Stimulated activated CD8-positive, alpha-beta memory T cell treated with anti-CD3 and anti-CD28 coated beads, Interleukin-12 subunit alpha, Interleukin-12 subunit beta, amount 100 ng/mL, for 4 hours (primary cell): ENCODE measurements at places on chromosomes 2 and 18.

- DNase-seq, result no peak
Observed at GRCh38 chr18:3164381-3164780, 55.4 kb downstream of the MYOM1 start.

- DNase-seq, result no peak
Observed at GRCh38 chr2:31237348-31238017, 3.5 kb downstream of the EHD3 start.

- DNase-seq, result no peak
Observed at GRCh38 chr2:9380702-9381628, 42.4 kb downstream of the ITGB1BP1 start.

DNA sequence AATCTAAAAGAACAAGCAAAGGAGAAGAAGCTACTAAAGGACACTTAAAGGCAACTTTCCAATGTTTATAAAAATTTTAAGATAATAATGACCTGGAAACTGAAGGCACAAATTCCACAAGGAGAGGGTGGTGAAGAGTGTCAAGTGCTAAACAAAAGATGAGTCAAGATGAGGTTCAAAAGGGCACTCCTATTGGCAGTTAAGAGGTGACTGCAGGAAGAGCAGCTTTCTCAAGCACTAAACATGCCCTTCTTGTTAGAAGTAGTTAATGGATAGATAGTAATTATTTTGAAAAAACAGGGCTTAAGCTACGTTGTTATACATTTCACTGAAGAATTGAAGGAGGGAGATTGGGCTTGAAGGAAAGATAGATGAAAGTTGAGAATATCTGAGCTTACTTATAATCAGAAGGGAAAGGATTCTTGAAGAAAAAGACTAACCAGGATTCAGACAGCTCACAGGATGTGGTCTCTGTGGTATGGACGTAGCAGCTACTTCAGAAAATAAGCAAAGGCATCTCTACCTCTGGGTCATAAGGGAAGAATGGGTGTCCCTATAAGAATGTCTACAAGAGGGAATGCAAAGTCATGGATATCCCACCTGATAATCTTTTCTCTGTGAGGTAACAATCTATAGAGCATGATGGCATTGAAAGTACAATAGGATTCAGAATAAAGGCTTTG is 454.7 kb upstream of the SLC39A10 start:
- DNase-seq, result no peak

- no peak for DNase-seq
Observed at GRCh38 chr2:1262609-1263008, 150.7 kb upstream of the TPO start.
